ENCODE measurements at places on chromosomes 12 and 14. TPM values are rescaled to one million over a fixed set of nuclear protein-coding genes. Genes with fewer than 3 reads are reported as not detected.

The FAM186B gene
- 0.43 TPM for total RNA-seq

The BRMS1L gene
- 6.9 TPM for total RNA-seq

The ALG10 gene
- 23.7 TPM for total RNA-seq

The TBC1D30 gene
- 29.1 TPM for total RNA-seq

The P2RX7 gene
- 3.2 TPM for total RNA-seq

The CLECL1 gene
- total RNA-seq, result not detected

The TMEM52B gene
- total RNA-seq, result not detected

The LGR5 gene
- not detected for total RNA-seq

The RIC8B gene
- 11.6 TPM for total RNA-seq

The SLCO1B3 gene
- total RNA-seq, result not detected

The REM2 gene
- not detected for total RNA-seq

The LRTM2 gene
- total RNA-seq, result not detected

The RNU4-1 gene
- total RNA-seq, result under 0.01 TPM

The MAP1LC3B2 gene
- 0.72 TPM for total RNA-seq

The KSR2 gene
- 1.7 TPM for total RNA-seq

The FSCB gene
- total RNA-seq, result not detected

The CLEC4D gene
- not detected for total RNA-seq

The ACSS3 gene
- total RNA-seq, result 0.43 TPM

The PRKCH gene
- 160 TPM for total RNA-seq

The BCL2L2 gene
- 18.5 TPM for total RNA-seq

The TMTC2 gene
- total RNA-seq, result 5.5 TPM

The CCDC177 gene
- total RNA-seq, result not detected

The NYNRIN gene
- 11.7 TPM for total RNA-seq

The TCL1B gene
- total RNA-seq, result not detected

The TAS2R50 gene
- 6.0 TPM for total RNA-seq

The FZD10 gene
- not detected for total RNA-seq

The DLST gene
- 100 TPM for total RNA-seq

The TRIM9 gene
- 0.43 TPM for total RNA-seq

The C12orf50 gene
- not detected for total RNA-seq

The DENND5B gene
- total RNA-seq, result 19.4 TPM

The RALGAPA1 gene
- total RNA-seq, result 53.3 TPM

The GZMB gene
- not detected for total RNA-seq

The INF2 gene
- total RNA-seq, result 76.8 TPM

The CHST11 gene
- 11.8 TPM for total RNA-seq

The ANO2 gene
- total RNA-seq, result 12.6 TPM

The PLBD1 gene
- total RNA-seq, result 1.0 TPM

The TEAD4 gene
- total RNA-seq, result 51.3 TPM

The BCL2L14 gene
- not detected for total RNA-seq

The NAA25 gene
- total RNA-seq, result 50.1 TPM

The ABCC9 gene
- total RNA-seq, result 0.07 TPM

The ESRRB gene
- under 0.01 TPM for total RNA-seq

The HOXC11 gene
- total RNA-seq, result not detected

The VRTN gene
- not detected for total RNA-seq

The TMPRSS12 gene
- total RNA-seq, result not detected

The ACVRL1 gene
- 422 TPM for total RNA-seq

The HSPA2 gene
- 3.8 TPM for total RNA-seq

The LHX5 gene
- not detected for total RNA-seq

The AMDHD1 gene
- 0.13 TPM for total RNA-seq

The MYF6 gene
- not detected for total RNA-seq

The STAB2 gene
- total RNA-seq, result not detected

All from thoracic aorta endothelial cell (primary cell).